Activated CD4-positive, alpha-beta memory T cell treated with anti-CD3 and anti-CD28 coated beads, Interleukin-2, amount 10 ng/mL, durations not matched to agents 7 days and 5 days (primary cell): ENCODE measurements at places on chromosomes 16 and 17. TPM values are rescaled to one million over a fixed set of nuclear protein-coding genes. Genes with fewer than 3 reads are reported as not detected.

- peak; percentile 75 for DNase-seq
Measured at GRCh38 chr17:21513012-21513570, 136.9 kb downstream of the KCNJ12 start.

GRCh38 chr17:42783062-42783790 lies 2.8 kb downstream of the WNK4 start:
- no peak for DNase-seq

- DNase-seq = no peak
Measured at GRCh38 chr17:9151091-9151490, 129.8 kb downstream of the NTN1 start.

SLC5A10 gene
- total RNA-seq = not detected

KRTAP2-2 gene
- not detected for total RNA-seq

C1QL1 gene
- 0.43 TPM for total RNA-seq

GRCh38 chr17:60167065-60167741 lies 17.4 kb downstream of the CA4 start:
- no peak for DNase-seq

GRCh38 chr16:21985524-21985923 lies 15.4 kb downstream of the PDZD9 start:
- no peak for DNase-seq

- no peak for DNase-seq
Measured at GRCh38 chr16:23959072-23959751, 123.4 kb downstream of the PRKCB start.
